ENCODE measurements at places on chromosomes 4 and X. TPM values are rescaled to one million over a fixed set of nuclear protein-coding genes. Genes with fewer than 3 reads are reported as not detected.

Gene AASDH
- 3.8 TPM for total RNA-seq

Gene FAT4
- 0.46 TPM for total RNA-seq

Gene SLC49A3
- total RNA-seq: not detected

Gene TFE3
- total RNA-seq: 24.5 TPM

Gene TCP11X2
- not detected for total RNA-seq

Gene CHST7
- 4.4 TPM for total RNA-seq

Gene MGAT4D
- total RNA-seq: not detected

Gene SMIM10L2A
- 0.17 TPM for total RNA-seq

Measured in Daoy (cell line).